ENCODE measurements at places on chromosomes 13 and 19. TPM values are rescaled to one million over a fixed set of nuclear protein-coding genes. Genes with fewer than 3 reads are reported as not detected.

The FLT3LG gene
- total RNA-seq: 19.4 TPM

The FXYD7 gene
- 3.7 TPM for total RNA-seq

The ZNF256 gene
- total RNA-seq: 10.8 TPM

The ADGRE1 gene
- total RNA-seq: 0.21 TPM

The ADGRE2 gene
- total RNA-seq: 0.88 TPM

The MCOLN1 gene
- total RNA-seq: 24.7 TPM

The FFAR1 gene
- total RNA-seq: 0.21 TPM

The SLC27A5 gene
- total RNA-seq: 3.8 TPM

The PRTN3 gene
- not detected for total RNA-seq

The LENG1 gene
- total RNA-seq: 52.8 TPM

The STOML3 gene
- not detected for total RNA-seq

The OXGR1 gene
- 0.62 TPM for total RNA-seq

The TEX101 gene
- total RNA-seq: not detected

The OR7D2 gene
- not detected for total RNA-seq

The CD70 gene
- not detected for total RNA-seq

The ZNF677 gene
- 3.1 TPM for total RNA-seq

The KIR2DL3 gene
- total RNA-seq: not detected

The TNNT1 gene
- total RNA-seq: not detected

The TINCR gene
- total RNA-seq: 1.2 TPM

The WDR62 gene
- not detected for total RNA-seq

The RXFP2 gene
- 0.26 TPM for total RNA-seq

The LHB gene
- not detected for total RNA-seq

The MISP gene
- 0.29 TPM for total RNA-seq

All from uterus (tissue), 4 donors.